ENCODE measurements at places on chromosomes 5 and 9.

GRCh38 chr5:133254803-133255202 is 203.0 kb downstream of the HSPA4 start:
- DNase-seq = no peak

GRCh38 chr9:8725635-8726034 is 926.1 kb upstream of the DMAC1 start:
- DNase-seq = peak; percentile 48

GRCh38 chr5:140821375-140822280 is at the start of gene PCDHA5:
Gene PCDHA5 (plus strand): TSS chr5:140821613.
- no peak for DNase-seq

DNA sequence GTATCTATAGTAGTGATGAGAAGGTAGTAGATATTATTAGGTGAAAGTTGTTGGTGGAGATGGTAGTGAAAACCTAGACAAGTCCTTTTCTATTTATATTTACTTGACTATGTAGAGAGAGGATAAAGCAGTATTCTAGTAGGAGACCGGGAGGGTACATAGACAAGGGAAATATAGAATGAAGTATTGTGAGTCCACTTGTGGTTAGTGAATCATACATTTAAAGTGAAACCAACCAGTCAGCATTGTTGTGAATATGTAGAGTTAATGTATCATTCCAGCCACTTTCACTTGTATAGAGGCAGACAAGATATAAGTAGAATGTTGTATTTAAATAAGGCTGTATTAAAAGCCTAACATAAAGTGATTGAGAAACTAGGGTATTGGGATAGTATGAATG is 1711.3 kb upstream of the ACO1 start:
- DNase-seq = no peak

DNA sequence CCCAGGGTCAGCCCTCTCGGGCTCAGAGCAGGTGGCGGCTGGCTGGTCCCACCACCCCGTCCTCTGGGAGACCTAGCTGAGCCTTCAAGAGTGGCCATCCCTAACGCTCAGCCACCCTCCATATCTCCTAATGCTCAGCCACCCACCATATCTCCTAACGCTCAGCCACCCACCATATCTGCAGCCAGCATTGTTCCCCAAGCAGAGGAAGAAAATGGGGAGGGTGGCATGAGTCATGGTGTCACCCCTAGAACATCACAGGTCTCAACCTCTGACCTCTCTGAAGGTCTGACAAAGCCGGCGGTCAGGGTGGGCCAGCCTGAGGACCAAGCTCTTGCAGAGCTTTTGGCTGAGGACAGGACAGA is 14.7 kb downstream of the LHX3 start:
- DNase-seq = no peak

DNA sequence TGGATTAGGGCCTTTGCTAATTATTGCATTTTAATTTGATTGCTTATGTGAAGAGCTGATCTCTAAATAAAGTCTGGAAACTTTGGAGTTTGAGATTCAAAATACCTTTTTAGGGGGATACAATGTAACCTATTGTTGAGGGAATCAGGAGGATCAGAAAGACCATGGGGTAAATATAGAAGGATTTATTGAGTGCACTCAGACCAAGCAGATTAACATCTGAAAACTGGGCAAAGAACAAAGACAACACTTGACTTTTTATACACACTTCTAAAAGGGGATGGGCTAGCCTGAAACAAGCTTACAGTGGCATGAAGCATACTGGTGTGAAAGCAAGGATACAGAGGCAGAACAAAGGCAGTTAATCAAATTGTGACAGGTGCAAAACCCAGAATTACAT is 174.3 kb downstream of the MRPS30 start:
- DNase-seq = no peak

GRCh38 chr5:117299936-117300328 is 725.3 kb upstream of the SEMA6A start:
- DNase-seq = no peak

GRCh38 chr9:112867275-112867991 is 23.2 kb downstream of the SLC46A2 start:
- peak; percentile 90 for DNase-seq

- no peak for DNase-seq
Measured at GRCh38 chr5:75509956-75510355, 1.5 kb downstream of the CERT1 start.

DNA sequence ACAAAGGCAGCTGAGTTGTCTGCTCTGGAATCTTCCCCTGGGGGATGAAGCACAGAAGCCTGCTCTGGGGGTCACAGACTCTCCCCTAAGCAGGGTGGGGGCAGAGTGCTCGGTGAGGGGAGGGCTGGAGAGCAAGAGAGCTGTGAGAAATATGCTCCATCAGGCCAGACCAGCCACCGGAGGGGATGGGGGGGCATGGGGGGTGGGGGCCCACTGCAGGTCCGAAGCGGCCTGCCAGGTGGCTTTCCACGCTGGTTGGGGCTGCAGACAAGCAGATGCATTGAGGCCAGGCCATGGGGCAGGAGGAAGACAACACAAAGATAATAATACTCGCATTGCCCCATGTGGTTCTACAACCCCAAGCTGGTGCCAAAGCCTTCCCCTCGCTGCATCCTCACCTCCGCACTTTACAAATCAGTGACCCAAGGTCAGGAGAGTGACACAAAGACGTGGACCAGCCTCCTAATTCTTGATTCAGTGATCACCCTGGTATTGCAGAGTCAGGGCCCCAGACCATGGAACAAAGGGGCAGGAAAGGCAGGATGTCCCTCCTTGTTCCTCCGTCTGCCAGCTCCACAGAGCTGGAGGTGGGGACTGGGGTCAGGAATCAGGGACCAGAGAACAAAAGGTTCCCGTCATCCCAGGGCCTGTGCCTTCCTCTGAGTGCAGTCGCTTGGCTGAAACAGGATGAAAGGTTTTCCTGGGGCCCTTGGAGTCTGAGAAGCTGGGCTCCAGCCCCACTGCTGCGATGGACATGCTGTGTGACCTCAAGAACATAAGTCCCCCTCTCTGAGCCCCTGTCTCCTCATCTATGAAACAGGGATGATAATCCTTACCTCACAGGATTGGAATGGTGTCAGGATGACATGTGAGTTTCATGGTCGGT is 37.2 kb upstream of the GABRP start:
- DNase-seq = no peak

DNA sequence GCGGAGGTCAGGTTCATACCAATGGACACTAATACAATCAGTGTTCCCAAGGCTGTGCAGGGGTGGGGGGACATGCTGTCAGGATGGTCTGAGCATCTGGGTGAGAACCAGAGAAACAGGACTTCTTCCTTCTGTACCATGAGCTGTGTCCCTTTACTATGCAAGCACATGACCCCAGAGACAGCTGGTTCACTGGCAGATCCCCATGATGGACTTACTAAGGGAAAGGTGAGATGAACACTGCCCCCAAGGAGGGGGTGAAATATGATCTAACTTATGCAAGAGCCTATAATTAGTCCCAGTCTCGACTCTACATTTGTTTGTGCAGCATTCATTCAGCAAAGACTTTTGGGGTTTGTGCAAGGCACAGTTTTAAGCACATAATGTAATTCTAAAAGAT is 91.4 kb downstream of the LIFR start:
- peak; percentile 20 for DNase-seq

DNA sequence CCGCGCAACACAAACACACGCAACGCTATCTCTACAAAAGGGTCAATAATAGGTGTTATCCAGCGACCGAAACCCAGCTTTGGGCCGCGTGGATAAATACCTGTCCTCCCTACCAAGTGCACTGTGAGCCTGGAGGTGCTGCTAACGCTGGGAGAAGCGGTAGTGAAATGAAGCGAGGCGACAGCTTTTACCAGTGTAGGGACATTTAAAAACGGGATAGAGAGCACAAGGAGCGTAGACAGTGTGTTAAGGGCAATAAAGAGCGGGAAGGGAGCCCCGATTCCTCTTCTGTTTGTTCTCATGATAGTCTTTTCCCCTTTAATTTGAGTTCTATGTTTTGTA is 421 bp upstream of the DEPDC1B start:
- peak; percentile 8 for DNase-seq

DNA sequence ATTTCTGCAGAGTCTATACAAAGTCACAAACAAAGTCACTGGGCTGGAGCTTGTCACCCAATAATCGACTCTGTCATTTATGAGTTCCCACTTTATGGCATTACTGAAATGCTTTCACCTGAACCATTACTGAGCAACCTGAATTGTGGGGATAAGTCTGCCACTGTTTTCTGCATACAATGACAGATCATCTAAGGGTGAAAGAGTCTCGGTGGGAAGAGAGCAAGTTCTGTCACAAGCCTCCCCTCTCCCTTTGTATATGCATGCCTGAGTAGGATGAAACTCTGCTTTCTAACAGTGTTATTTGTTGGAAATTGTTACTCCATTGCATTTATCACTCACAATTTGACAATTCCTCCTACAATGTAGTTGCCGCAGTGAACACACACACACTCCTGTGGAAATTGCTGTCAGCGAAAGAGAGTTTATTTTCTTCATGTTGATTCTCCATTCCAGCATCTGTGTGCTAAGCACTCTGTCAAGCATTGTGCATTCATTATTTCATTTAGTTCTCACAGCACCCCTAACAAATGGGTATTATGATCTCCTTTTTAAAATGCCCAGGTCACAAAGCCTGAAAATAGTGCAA is 1732.4 kb upstream of the CDH6 start:
- no peak for DNase-seq

All from fibroblast of skin of scalp (primary cell).